ENCODE measurements at places on chromosomes 12 and 14.
A peak's percentile ranks its signal among the peaks of the same experiment; 100 is the strongest.

GRCh38 chr14:96055753-96056508, 16.8 kb downstream of the C14orf132 start:
- DNase-seq: no peak

GRCh38 chr12:127785986-127786590, 480.9 kb upstream of the TMEM132C start:
- no peak for DNase-seq

GRCh38 chr12:123681605-123682004, 10.7 kb downstream of the TCTN2 start:
- DNase-seq: no peak

- DNase-seq: no peak
These were observed 30.6 kb upstream of the PPFIBP1 start for GRCh38 chr12:27493260-27493940.

- peak; percentile 78 for DNase-seq
These were observed 754 bp downstream of the ACSS3 start for GRCh38 chr12:81078469-81079196.

- no peak for DNase-seq
These were observed 50.4 kb downstream of the KICS2 start for GRCh38 chr12:64171715-64172114.

- peak; percentile 11 for DNase-seq
These were observed 65.4 kb downstream of the TAOK3 start for GRCh38 chr12:118307069-118307954.

GRCh38 chr12:59185295-59185694, 265.0 kb upstream of the LRIG3 start:
- no peak for DNase-seq

DNA sequence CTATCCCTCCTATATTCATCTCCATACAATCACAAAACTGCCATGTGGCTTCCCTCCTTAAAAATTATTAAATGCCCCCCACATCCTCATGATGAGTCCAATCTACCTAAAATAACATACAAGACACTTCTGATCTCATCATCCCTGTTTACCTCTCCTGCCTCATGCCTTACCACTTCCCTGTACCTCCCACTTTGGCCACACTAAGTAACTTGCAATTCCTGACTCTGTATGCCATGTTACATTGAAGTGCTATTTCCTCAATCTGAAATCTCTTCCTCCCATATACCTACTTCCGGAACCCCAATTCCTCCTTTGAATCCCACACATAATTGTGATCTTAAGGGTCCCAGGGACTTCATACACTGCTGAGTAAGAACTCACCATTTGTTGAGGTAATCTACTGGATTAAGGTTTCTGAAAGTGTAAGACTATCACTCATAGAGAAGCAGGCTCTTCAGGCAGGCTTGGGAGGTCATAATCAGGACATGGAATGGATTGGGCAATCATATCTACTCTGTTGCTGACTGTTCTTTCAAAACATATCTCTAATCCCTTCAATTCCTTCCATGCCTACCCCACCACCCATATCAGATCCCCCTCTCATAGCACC, 117.6 kb upstream of the PLEKHG7 start:
- DNase-seq: no peak

DNA sequence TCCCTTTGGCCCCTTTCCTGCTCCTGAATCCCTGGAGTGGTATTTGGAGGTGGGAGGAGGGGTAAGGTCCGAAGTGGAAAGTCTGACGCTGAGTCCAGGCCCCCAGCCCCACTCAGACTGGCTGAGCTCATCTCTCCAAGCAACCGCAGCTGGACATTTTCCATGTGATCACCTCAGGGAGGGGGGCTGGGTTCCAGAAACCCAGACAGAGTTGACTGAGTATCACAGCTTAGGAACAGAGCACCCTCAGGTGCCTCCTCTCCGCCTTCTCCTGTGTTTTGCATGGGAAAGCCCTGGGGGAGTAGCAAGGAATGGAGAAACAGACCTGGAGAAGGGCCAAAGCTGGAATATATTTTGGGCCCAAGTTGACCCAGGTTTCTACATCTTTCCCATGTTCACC, 8.0 kb upstream of the ITGA5 start:
- no peak for DNase-seq

DNA sequence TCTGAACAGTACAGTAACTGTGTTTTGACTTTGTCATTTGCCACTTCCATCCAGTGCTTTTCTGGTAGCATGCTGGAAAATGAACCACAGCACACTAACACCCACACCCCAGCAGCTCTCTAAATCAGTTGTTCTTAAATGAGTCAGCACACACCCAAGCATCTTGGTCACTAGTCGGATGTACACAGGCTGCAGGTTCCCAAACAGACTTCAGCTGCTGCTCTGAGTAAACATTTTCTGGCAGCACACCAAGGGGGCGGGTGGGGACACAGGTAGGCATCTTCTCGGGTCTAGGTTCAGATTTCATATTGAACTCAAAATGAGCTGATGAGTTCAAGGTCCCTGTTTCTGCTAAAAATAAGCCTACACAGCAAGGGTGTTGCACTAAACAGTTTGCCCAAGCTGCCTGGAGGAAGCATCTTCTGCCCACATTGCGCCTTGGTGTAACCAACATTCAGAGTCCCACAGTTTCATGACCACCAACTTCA, 39.8 kb downstream of the IFNG start:
- DNase-seq: no peak

All from NCI-H460 (cell line).